ENCODE measurements at places on chromosomes 2 and 18. TPM values are rescaled to one million over a fixed set of nuclear protein-coding genes. Genes with fewer than 3 reads are reported as not detected.

Gene CD207
- total RNA-seq = not detected

Gene VWC2L
- not detected for total RNA-seq

Gene UGT1A3
- total RNA-seq = not detected

Gene CHMP1B
- total RNA-seq = 52.6 TPM

Gene MBP
- 108 TPM for total RNA-seq

Gene CCDC68
- total RNA-seq = not detected

Gene CYS1
- total RNA-seq = not detected

Gene LOXHD1
- total RNA-seq = 0.39 TPM

Gene MYOM1
- 5.6 TPM for total RNA-seq

Gene KCNIP3
- not detected for total RNA-seq

Gene PID1
- total RNA-seq = not detected

DNA sequence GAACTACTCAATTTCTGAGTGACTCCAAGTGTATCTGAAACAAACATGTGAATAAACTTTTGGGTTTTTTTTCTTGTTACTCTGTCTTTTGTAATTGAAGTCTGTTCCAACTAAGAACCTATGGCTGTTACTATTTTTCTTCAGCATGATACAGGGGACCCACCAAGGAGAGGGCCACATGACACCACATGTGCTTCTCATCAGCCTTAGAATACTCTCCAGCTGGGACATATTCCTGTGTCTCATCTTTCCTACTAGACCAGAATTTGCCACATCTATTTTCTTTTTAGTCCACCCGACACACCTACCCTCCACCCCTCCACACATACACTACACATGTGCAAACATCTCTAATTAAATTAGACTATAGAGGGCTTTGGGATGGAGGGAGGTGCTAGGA, 191.7 kb upstream of the NDUFV2 start:
- no peak overlapping the region for H3K27ac ChIP-seq
- peaks cover 31% of the 10 kb centered on the region for H3K36me3 ChIP-seq
- H3K27me3 ChIP-seq = peaks cover 2% of the 10 kb centered on the region
- H3K4me3 ChIP-seq = no peak overlapping the region

DNA sequence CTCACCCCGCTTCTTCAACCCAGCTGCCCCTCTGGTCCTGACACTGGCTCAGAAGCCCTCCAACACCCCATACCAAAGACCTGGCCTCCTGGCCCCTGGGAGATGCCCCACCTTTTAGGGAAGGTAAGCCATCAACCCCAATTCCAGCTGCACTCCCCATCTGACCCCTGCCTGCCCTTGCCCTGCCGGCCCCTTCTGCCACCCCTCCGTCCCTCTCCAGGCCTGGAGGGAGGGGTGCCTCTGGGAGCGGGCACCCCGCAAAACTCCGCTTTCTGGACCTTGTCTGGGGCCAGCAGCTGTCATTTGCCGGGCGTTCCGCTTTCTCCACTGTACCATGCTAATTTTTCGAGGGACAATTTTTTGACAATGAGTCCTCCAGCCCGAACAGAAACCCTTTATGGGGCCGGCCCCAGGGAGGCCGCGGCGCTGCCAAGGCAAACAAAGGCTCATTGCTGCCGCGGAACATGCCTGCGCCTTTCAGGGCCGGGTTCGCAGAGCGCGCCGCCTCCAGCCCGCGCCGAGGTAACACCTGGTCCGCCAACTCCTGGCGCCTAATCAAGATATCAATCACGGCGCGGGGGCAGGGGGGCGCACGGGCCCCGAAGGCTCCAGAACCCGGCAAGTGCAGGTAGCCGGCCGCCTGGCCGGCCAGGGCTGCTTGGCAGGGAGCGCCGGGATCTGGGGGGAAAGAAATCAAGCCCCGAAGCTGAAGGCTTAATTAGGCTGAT, 96.0 kb downstream of the INHBB start:
- H3K27me3 ChIP-seq = peaks cover 20% of the 10 kb centered on the region
- H3K27ac ChIP-seq = no peak overlapping the region
- H3K4me1 ChIP-seq = no peaks in the 10 kb centered on the region
- H3K4me3 ChIP-seq = peak overlapping the region; percentile 65
- H3K36me3 ChIP-seq = no peaks in the 10 kb centered on the region
- DNase-seq = no peak

DNA sequence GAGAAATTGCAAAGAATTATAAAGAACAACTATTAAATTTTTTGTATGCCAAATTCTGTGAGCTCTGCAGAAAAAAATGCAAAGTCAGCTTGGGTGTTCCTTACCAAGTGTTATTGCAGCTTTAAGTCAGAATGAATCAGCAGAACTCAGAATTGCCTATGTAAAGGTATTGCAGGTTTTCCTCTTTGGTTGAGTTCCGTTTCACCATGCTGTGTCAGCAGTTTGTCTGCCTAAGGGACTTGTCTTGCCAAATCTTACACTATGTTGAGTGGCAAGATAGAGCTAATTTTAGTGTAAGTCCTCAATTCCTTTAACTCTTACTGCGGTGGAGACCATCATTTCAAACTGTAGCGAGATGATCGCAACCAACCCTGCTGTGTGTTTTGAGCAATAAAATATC, 38.8 kb downstream of the ADAM23 start:
- H3K4me1 ChIP-seq = peaks cover 2% of the 10 kb centered on the region
- H3K4me3 ChIP-seq = no peak overlapping the region
- no peak overlapping the region for H3K27ac ChIP-seq
- peaks cover 38% of the 10 kb centered on the region for H3K27me3 ChIP-seq

DNA sequence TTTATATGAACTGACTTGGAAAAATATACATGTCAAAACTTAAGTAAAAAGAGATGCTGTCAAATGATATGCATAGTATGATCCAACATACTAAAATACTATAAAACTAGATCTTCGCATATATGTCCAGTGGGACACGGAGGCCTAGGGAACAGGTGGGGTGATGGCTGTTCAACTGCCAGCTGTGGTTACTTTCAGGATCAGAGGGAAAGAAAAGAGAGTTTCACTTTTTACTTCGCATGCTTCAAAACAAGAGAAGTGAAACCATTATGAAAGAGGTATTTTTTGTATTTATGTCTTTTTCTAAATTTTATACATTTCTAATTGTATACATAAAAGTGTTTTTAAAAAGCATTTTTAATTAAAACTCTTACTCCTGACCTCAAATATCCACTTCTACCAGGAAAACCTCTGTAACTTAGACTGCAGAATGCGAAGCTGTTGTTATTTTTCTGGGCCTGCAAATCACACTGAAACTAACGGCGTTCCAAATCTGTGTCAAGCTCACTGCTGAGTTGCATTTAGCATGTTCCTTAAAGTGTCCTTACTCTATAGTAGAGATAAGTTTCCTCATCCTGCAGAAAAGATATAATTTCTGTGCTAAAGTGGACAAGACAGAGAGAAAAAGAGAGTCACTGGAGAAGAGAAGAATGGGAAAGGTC, 97.8 kb upstream of the SLC35G4 start:
- no peak for DNase-seq
- H3K4me3 ChIP-seq = no peak overlapping the region
- H3K27me3 ChIP-seq = peaks cover 1% of the 10 kb centered on the region
- H3K4me1 ChIP-seq = no peaks in the 10 kb centered on the region
- no peaks in the 10 kb centered on the region for H3K36me3 ChIP-seq

GRCh38 chr2:10242451-10242850, 60.3 kb upstream of the HPCAL1 start:
- H3K36me3 ChIP-seq = no peaks in the 10 kb centered on the region
- DNase-seq = no peak
- H3K27me3 ChIP-seq = no peaks in the 10 kb centered on the region
- no peaks in the 10 kb centered on the region for H3K4me1 ChIP-seq
- H3K4me3 ChIP-seq = no peak overlapping the region
- no peak overlapping the region for H3K27ac ChIP-seq

GRCh38 chr2:107088156-107088555, 202.2 kb upstream of the ST6GAL2 start:
- H3K4me1 ChIP-seq = no peaks in the 10 kb centered on the region
- no peaks in the 10 kb centered on the region for H3K36me3 ChIP-seq
- DNase-seq = no peak
- H3K27ac ChIP-seq = no peak overlapping the region

GRCh38 chr2:83595121-83595690, 863.9 kb downstream of the SUCLG1 start:
- no peaks in the 10 kb centered on the region for H3K27me3 ChIP-seq
- H3K36me3 ChIP-seq = no peaks in the 10 kb centered on the region
- DNase-seq = no peak
- no peaks in the 10 kb centered on the region for H3K4me1 ChIP-seq
- H3K27ac ChIP-seq = no peak overlapping the region
- no peak overlapping the region for H3K4me3 ChIP-seq

DNA sequence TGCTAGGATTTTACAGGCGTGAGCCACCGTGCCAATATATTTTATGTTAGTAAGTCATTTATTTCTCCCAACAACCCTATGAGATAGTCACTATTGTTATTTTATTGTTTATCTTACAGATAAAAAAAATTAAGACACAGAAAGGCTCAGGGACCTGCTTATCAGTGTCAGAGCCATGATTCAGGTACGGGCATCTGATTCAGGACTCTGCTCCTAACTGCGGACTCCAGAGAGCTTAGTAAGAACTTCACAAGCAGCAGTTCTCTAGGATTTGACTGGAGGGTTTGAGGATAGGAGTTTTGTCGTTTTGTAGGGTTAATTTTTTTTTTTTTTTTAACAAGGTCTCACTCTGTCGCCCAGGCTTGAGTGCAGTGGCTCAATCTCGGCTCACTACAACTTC, 174.2 kb downstream of the BCL11A start:
- no peak overlapping the region for H3K27ac ChIP-seq
- H3K27me3 ChIP-seq = peaks cover 1% of the 10 kb centered on the region
- no peaks in the 10 kb centered on the region for H3K36me3 ChIP-seq
- no peak overlapping the region for H3K4me3 ChIP-seq
- H3K4me1 ChIP-seq = no peaks in the 10 kb centered on the region

- H3K27ac ChIP-seq = peak overlapping the region; percentile 35
- H3K4me1 ChIP-seq = peaks cover 23% of the 10 kb centered on the region
- no peak overlapping the region for H3K4me3 ChIP-seq
These were observed 4.2 kb upstream of the CNNM3 start for GRCh38 chr2:96811917-96812316.

GRCh38 chr18:74472312-74472711, 15.2 kb upstream of the DIPK1C start:
- no peaks in the 10 kb centered on the region for H3K4me1 ChIP-seq
- H3K27ac ChIP-seq = no peak overlapping the region
- H3K4me3 ChIP-seq = no peak overlapping the region
- no peaks in the 10 kb centered on the region for H3K36me3 ChIP-seq

DNA sequence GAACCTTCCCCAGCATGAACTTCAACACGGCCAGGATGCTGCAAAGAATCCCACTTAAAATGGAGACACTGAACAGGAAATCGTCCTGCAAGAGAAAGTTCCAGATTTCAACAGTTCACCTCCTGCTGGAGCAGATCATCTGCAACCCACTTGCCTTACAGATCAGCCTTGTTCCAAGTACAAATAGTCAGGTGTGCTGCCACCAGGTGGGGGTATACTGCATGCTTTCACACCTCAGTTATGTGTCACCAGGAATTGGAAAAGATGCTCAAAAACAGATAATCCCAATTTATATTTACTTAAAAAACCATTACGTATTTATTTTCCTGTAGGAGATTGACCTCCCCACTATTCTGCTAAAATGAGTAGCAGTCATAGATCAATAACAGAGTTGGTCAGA, 212.3 kb downstream of the MGAT5 start:
- H3K4me3 ChIP-seq = no peak overlapping the region
- no peak overlapping the region for H3K27ac ChIP-seq
- no peaks in the 10 kb centered on the region for H3K4me1 ChIP-seq
- DNase-seq = no peak
- H3K27me3 ChIP-seq = no peaks in the 10 kb centered on the region

DNA sequence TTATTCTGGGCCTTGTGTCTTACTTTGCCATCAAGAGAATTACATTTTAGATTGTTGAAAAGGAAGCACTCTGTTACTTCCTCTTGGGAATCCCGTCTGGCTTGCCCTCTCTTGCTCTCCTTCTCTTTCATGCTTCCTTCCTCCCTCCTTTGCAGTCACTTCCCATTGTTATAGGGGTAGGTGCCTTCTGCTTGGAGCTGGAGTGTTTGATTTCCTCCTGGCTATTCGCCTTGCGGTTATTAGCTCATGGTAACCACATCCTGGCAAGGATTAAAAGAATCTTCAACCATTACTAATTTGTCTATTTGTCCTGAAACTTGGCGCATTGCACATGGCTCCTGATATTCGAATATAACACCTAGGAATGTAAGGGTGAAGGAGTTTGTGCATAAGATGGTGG, 115.0 kb downstream of the CERS6 start:
- H3K4me3 ChIP-seq = no peak overlapping the region
- DNase-seq = no peak
- no peaks in the 10 kb centered on the region for H3K27me3 ChIP-seq

DNA sequence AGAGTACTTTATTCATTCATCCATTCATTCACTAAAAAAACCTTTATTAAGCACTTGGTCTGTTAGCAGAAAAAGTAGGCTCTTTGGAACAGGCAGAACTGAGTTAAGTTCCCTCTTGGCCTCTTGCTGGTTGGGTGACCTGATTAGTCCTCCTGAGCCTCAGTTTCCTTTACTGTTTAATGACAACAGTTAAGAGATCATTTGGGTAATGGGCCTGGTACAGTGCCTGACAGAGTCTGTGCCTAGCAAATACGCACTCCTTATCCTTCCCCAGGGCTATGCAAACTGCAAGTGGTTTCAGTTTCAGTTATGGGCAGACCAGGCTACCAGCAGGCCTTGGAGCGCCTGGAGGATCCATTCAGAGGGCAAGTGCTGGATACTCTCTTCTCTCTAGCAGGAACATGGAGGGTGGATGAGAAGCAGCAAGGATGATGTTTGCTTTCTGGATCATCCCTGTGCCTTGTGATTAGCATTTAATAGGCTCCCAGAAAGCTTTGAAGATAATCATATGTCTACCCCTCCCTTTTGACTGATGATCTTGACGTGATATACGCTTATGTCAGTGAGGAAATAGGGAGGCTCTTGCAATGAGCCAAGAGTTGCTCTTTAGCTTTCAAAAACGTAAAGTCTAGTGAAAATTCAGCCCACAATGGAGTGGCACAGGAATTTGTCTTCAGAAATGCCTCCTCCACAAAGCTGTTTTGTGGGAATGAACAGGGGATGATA, 12.4 kb upstream of the TAF1B start:
- H3K4me1 ChIP-seq = no peaks in the 10 kb centered on the region
- H3K27me3 ChIP-seq = no peaks in the 10 kb centered on the region
- H3K36me3 ChIP-seq = no peaks in the 10 kb centered on the region
- no peak overlapping the region for H3K4me3 ChIP-seq
- no peak for DNase-seq
- no peak overlapping the region for H3K27ac ChIP-seq
